ENCODE measurements at places on chromosomes 3 and 15. TPM values are rescaled to one million over a fixed set of nuclear protein-coding genes. Genes with fewer than 3 reads are reported as not detected.

NUDT16 gene
- total RNA-seq: 11.5 TPM

DNA sequence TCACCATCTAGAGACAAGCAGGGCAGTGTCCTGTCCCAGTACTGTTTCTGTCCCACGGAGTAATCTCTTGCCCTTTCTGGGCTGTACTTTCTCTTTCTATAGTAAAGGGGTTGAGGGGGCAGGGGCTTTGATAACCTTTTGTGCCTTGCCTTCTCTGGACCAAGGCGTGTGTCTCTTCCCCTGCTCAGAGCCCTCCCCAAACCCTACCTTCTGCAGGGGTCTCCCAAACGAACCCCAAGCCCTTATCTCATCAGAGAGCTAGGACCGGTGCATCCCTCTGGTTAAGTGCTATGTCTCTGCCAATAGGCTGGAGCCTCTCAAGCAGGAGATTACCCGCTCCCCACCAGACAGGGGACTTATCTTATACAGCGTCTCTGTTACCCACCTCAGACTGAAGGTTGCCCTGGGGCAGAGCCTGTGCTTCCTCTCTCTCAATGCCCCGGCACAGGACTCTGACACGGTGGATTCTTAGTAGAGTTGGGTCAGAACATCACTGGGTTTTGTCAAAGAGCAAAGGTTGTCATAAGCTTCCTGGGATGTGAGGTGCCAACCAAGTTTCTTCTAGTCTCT is 2.9 kb downstream of the PLEKHO2 start:
- DNase-seq: no peak

DNA sequence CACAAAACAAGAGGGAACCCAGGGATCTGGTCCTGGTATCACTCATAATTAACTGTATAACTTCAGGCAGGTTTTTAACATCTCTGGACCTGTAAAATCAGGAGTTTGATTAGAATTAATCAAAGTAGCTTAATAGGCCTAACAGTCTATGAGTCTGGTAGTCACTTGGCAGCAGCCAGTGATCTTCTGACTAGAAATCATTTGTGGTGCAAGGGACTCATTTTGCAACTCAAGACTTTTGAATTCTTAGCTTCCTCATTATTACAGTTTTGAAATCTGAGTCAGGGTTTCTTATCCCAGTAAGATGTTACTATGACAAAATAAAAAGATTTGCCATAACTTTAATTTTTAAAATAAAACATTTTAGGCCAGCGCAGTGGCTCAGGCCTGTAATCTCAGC is 70.8 kb downstream of the TMCC1 start:
- DNase-seq: peak; percentile 66

PARP15 gene
- 0.82 TPM for total RNA-seq

DNA sequence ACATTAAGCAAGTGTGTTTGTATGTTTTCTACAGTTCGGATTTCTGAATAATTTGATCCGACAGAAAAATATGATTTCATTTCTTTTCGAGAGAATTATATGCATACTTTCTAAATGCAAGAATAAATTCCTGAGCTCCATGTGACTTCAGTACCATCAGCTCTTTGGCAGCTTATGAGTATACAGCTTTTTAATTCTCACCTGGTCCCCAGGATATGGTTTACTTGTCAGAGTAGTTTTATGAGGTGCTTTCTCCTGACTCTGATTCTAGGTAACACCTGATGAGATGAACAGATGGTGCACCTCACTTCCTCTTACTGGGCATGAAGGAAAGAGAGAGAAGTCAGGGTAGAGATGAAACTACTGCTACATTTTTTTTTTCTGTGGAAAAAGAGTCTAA is 3.1 kb downstream of the HGD start:
- no peak for DNase-seq

DNA sequence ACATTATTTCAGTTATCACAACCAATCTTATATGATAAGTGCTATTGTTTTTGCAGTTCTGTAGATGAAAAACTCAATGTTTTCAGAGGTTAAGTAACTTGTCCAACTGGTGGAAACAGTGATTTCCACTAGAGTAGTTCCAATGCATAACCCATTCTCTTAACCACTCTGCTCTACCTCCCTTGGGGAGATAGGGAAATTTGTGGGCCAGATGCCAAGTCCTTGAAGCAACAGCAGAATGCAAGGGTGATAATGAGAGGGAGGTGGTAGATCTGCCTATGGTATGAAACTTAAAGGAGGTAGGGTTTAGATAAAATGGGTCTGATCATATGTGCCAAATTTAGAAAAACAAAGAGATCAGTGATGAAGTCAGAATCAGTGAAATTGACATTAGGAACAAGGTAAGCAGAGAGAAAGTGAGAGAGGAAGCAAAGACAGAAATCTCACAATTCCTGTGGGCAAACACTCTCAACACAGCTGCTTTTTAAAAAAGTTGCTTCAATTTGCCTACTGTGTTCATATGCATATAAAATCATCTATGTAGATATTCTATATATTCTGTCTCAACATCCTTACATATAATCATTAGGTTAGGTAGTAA is 50.5 kb upstream of the UBP1 start:
- peak; percentile 25 for DNase-seq

- peak; percentile 66 for DNase-seq
Observed at GRCh38 chr15:59685737-59686297, 3.3 kb downstream of the BNIP2 start.

ZBTB20 gene
- 35.7 TPM for total RNA-seq

- no peak for DNase-seq
Observed at GRCh38 chr3:155491696-155492095, 198.2 kb upstream of the STRIT1 start.

DNA sequence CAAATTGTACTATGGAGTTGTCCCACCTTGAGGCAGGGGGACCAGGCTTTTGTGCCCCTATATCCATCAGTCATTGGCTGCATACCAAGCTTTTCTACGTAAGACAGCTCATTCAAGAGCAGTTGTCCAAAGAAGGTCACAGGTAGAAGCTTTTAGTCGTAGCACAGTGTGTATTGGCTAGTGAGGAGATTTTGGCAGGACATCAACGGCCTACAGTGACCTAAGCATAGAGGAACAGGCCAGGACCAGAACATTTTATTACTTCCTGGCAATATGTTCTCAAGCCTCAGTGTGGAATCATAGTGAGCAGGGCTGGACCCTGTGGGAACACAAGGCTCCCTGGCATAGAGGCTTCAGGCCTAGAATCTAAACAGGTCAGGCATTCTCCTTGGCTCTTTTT is 105.4 kb upstream of the ANKRD28 start:
- DNase-seq: peak; percentile 56

DNA sequence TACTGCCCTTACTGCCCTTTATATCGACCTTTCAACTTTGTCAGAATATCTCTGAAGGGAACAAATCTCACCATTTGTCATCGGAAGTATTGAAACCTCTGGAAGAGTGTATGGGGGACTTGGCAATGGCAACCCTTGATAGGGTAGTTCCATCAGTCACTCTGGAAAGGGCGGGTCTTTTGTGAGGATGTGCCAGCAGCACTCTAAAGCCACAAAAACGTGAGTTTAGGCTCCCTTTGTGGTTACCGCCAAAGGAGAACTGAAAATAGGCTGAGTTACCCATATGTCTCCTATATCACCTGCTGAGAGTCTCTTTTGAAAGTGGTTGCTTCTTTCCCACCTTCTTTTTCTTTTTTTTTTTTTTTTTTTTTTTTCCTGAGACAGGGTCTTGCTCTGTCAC is 296.8 kb upstream of the CHRM5 start:
- no peak for DNase-seq

GRCh38 chr3:87694678-87695077 is 364.1 kb downstream of the CGGBP1 start:
- DNase-seq: no peak

DNA sequence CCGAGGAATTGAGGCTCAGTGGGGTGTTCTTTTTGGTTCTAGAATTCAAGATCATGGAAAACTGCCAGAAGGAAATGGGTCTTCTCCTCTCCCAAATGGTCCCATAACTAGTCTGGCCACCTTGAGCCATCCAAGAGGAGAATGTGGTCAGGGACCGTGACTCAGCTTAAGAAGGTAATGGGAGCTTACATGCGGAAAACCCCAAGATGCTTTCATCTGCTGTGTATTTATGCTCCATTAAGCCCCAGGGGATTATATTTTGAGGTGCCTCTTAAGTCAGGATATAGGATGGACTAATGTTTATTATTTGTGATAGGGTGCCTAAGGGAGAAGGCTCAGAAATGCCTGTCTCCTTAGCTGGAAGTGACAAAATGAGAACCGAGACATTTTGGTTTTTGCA is 39.2 kb upstream of the DLG1 start:
- no peak for DNase-seq

GRCh38 chr15:45373976-45374375 is 4.4 kb downstream of the GATM start:
- no peak for DNase-seq

- no peak for DNase-seq
Observed at GRCh38 chr15:29959384-29960137, 123.2 kb upstream of the GOLGA8J start.

PRTG gene
- 0.45 TPM for total RNA-seq

DNA sequence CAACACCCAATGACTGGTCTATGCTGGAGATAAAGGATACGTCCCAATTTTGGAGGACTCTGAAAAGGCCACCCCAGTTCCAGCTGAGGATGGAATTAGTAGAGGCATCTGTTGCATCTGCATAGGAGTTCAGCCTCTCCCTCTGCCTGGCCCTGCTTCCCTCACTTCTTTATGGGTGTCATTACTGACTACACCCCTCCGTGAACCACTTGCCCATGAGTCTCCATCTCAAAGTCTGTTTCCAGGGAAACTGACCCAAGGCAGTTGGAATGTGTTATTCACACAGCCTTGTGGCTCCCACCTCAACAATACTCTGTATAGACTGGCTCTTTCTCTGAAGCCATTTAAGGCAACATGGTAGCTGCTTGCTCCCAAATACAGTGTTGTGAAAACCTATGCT is 21.4 kb upstream of the PCOLCE2 start:
- DNase-seq: peak; percentile 40

DNA sequence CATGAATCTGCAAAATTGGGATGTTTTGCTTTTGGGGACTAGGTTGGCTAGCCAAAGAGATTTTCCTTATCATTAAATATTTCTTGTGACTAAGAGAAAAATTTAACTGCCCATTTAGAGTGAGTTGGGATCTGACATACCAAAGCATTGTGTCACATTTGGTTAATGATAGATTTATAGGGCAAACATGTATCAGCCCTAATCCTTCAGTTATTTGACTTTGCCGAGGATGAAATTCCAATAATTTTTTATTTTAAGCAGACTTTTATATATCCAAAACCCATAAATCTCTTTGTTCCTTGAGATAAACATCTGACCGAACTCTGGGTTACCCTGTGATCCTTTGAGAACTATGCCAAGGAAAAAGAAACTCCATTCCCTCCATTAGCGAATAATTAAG is 218.9 kb downstream of the CDIN1 start:
- DNase-seq: peak; percentile 89

DNA sequence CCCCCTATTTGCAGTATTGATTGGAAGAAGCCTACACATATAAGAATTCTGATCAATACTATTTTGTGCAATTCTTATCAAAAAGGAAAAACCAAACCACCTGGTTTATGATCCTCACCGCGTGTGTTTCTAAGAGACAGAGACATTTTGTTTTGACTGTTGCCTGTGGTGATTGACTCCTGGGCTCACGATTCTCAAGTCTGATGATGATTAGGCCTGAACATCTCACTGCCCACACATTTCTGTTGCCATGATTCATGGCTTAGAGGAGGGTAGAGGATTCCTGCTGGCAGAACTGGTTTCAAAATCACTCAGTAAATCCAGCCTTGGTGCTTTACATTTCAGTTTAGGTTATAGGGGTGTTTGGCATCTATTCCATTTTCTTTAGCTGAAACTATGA is 88.3 kb upstream of the UBE3A start:
- DNase-seq: no peak

- DNase-seq: peak; percentile 36
Observed at GRCh38 chr3:123724306-123724705, 139.5 kb upstream of the HACD2 start.

CXCR6 gene
- not detected for total RNA-seq

- peak; percentile 34 for DNase-seq
Observed at GRCh38 chr15:99504823-99505551, 60.8 kb upstream of the MEF2A start.

Data from fibroblast of the aortic adventitia (primary cell).